ENCODE measurements at places on chromosomes 16 and 17.

DNA sequence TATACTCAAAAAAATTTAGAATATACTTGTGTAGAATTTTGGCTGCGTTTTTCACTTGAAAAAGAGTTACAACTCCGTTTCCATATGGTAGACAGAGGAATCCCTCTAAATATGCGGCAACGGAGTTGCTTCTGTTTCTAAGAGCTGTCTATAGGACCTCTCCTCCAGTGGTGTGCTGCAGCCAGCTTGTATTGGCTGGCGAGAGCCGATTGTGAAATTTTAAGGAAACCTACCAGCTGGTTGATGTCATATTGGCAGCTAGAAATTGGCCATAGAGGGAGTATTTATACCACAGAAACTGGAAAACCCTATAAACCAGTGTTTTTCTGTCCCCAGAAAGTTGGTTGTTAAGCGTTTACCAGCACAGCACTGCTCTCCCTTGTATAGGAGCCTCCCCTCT, 655.8 kb upstream of the EEF2KMT start:
- DNase-seq = no peak

DNA sequence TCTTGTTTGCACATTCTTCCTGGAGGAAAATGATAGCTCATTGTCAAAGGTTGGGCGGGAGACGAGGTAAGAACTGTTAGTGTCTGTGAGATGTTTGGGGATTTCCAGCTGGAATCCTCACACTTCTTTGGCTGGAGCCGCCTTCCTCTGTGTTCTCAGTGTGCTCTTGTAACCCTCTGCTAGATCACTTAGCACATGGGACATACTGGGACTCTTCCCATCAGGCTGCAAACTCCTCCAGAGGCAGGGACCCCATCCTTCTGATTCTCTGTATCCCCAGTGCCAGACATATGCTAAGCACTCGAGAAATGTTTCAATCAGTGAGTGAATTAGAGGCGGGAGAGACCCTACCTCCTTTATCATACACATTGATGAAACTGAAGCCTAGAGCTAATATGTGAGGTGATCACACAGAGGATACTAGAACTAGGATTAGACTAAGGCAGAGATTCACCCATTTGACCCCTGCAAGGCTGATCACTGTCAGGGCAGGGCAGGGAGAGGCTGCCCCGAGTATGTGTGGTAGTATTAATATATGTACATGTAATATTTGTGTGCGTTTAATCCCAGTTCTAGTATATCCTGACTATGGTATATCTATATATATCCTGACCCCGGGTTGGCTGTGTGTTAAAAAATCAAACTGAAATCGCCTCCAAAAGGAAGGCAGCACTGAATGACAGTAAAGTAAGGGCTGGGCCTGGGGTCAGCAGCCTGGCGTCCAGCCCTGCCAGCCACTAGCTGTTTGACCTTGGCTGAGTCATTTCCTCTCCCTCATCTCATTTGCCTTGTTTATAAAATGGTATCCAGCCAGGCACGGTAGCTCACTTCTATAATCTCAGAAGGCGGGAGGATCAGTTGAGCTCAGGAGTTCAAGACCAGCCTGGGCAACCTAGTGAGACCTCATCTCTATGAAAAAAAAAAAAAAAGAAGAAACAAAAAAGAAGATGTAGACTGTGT, 75.5 kb upstream of the TBX2 start:
- no peak for DNase-seq

DNA sequence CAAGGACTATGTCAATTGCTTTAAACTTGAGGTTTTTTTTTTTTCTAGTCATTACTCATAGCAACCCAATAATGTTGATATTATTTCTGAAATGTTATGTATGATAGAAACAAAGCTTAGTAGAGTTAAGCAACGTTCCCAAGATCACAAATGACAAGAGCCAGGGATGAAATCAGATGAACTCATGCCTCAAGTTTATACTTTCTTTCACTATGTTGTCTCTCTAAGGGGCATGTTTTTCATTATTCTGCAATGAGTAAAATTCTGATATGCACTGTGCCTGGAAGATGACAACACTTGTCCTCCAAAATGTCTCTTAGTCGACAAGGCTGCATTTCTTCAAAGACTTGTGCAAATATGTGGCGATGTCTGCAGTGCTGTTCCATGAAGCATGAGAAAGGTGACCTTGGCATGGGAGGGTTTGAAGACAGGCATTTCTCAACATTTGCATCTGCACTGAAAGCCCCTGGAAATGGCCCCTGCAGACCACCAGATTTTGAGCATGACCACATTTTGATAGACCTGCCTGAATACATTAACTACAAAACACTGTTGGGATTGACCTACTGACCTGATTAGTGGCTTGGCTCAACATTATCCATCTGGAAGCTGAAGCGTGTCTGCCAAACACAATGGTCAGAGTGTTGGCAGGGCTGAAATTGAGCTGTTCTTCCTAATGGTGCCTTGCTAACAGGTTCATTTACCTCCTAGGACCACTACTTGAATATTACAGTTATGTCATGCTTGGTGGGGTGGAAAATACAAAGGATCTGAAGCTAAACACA, 1027.5 kb downstream of the CDH11 start:
- no peak for DNase-seq

- no peak for DNase-seq
Observed at GRCh38 chr17:76264425-76264754, 758 bp upstream of the UBALD2 start.

- no peak for DNase-seq
Observed at GRCh38 chr16:48608871-48609651, 919 bp downstream of the N4BP1 start.

DNA sequence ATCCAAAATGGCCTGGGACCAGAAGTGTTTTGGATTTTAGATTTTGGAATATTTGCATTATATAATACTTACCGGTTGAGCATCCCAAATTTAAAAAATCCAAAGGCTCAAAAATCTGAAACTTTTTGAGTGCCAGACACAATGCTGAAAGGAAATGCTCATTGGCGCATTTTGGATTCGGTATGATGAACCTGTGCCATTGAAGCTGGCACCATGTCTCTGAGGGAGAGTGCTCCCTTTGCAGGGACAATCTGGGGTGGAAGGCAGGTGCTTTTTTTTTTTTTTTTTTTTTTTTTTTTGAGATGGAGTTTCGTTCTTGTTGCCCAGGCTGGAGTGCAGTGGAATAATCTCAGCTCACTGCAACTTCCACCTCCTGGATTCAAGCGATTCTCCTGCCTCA, 17.7 kb downstream of the SMTNL2 start:
- DNase-seq = no peak

- no peak for DNase-seq
Observed at GRCh38 chr16:47779201-47780016, 318.3 kb downstream of the PHKB start.

DNA sequence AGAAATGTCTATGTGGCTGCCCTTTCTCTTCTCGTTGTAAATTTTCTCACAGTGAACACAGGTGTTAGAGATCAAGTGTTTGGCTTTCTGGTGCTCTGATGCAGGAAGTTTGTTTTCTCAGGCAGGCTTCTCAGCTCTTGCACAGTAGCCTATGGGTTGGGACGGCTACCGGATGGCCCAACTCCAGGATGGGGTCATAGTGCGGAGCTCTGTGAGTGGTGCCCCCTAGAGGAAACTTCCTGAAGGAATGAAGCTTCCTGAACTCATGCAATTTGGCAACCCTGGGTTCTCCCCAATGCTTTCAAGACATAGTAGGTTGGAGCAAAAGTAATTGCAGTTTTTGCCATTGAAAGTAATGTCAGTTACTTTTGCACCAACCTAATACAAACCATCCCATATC, 407.5 kb upstream of the HSBP1 start:
- no peak for DNase-seq

All from SW 1271 (cell line).